MG63 (cell line): ENCODE measurements at places on chromosomes 1 and 21. TPM values are rescaled to one million over a fixed set of nuclear protein-coding genes. Genes with fewer than 3 reads are reported as not detected.
A peak's percentile ranks its signal among the peaks of the same experiment; 100 is the strongest.

DNA sequence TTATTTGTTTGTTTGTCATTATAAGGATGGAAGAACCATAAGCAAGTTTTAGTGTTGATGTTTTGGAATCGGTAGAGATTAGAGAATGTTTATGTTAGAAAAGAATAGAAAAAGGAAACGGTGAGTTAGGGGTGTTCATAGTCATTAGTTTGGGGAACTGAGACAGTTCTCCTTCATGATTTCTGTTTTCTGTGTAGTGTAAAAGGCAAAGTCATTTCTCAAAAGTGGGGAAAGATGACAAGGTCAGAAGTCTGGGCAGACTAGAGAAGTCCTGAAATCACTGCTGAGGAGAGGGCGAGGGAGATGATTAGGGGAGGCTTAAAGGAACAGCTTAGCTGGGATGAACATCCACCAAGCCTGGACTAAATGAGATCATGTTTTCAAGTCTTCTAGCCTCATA is 498.9 kb downstream of the TTLL7 start:
- DNase-seq = no peak

DNA sequence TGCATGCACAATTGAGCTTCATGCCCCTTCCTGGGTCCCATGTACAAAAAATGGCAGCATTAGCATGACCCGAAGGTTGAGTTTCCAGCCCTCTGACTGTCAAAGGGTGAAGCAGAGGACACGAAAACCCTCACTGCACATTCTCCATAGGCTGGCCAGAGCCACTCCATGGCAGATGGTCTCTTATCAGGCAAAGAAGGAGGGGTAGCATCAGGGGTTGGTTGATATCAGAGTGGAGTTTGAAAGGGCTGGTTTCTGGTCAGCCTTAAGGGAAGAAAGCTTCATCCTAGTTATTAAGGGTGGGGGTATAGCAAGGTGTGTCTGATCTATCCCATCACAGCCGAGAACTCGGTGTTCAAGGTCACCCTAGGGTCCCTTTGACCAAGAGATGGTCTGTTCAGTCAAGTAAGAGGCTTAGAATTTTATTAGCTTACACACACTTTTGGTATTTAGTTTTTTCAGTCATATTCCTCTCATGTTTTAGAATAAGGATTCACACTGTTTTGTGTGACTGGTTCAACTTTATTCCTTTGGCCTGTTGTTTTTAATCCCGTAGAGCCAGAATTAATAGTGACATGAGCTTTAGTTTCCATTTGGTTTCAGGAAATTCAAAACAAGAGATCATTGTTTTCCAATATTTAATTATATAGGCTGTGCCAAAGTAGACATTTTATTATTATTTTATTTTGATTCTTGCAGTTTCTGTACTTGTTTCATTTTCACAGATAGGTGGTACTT is 199.9 kb upstream of the FMN2 start:
- no peak for DNase-seq

- DNase-seq = peak; percentile 49
Measured at GRCh38 chr21:42669041-42669440, 15.6 kb downstream of the PDE9A start.

The KRTAP11-1 gene
- not detected in 2 replicates for total RNA-seq

DNA sequence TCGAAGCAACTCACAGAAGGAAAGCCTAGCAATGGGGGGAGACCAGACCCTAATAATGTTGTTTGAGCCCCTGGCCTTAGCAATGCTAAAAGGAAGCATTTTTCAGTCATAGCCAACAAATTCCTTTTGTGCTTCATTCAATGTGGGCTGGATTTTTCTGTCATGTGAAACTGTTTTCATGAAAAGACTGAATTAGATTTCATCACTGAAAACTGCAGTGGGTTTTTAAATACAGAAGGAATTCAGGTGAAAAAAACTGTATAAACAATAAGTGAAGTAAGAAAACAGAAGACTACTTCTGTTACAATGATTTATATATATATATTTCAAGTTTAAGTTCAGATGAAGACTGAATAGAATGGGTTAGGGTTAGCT is 204.8 kb downstream of the SMYD3 start:
- no peak for DNase-seq
